ENCODE measurements at places on chromosomes 16 and 17. TPM values are rescaled to one million over a fixed set of nuclear protein-coding genes. Genes with fewer than 3 reads are reported as not detected.

The MPRIP gene
- 136 TPM for total RNA-seq

DNA sequence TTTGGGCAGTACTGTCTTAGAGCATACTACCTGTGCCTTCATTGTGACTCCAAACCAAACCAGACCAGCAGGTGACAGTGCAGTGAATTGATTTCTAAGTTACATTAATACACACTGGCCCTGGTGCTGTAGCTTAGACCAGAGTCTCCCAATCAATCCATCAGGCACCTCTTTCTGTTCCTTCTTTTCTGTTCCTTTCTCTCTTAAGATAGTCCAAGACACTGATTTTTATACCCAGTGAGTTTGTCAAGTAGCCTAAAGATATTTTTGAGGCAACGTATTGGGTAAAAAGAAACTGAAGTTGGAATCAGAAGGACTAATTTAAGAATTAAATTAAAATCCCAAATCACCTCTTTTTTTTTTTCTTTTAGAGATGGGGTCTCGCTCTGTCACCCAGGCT lies 43.1 kb downstream of the ABAT start:
- no peak for DNase-seq

GRCh38 chr17:76492123-76492988 lies 8.9 kb downstream of the RHBDF2 start:
- DNase-seq, result no peak

DNA sequence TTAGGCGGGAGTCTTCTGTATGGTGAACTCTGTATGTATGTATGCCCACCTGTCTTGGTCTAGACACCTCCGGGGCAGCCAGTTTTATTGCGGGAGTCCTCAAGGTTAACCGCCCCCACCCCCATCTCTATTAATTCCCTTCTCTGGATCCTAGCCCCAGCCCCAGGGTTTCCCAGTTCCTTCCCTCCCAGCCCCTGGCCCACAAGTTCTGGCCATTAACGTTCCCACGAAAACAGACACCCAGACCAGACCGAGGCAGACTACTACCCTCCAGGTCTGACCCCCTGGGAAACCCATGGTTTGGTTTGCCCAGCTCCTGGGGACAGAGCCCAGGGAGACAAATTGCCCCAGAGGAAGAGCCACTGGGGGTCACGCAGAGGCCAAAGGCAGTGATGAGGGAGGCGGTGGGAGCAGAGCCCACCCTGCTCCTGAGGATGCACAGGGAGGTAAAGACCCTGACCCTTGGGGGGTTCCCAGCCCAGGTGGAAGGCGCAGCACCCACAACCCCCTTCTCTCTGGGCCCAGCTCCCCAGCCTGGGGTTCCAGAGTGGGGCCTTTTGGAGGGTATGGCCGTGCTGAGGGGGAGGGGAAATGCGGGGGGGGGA lies 8.5 kb downstream of the TBKBP1 start:
- no peak for DNase-seq
